ENCODE measurements at places on chromosomes 1 and 21.

- DNase-seq, result no peak
These were observed 109.1 kb upstream of the CDC42BPA start for GRCh38 chr1:227427411-227427810.

GRCh38 chr1:202228484-202229122, 35.0 kb downstream of the LGR6 start:
- no peak for DNase-seq

- DNase-seq, result no peak
These were observed 275.5 kb upstream of the PRMT6 start for GRCh38 chr1:106780806-106781569.

DNA sequence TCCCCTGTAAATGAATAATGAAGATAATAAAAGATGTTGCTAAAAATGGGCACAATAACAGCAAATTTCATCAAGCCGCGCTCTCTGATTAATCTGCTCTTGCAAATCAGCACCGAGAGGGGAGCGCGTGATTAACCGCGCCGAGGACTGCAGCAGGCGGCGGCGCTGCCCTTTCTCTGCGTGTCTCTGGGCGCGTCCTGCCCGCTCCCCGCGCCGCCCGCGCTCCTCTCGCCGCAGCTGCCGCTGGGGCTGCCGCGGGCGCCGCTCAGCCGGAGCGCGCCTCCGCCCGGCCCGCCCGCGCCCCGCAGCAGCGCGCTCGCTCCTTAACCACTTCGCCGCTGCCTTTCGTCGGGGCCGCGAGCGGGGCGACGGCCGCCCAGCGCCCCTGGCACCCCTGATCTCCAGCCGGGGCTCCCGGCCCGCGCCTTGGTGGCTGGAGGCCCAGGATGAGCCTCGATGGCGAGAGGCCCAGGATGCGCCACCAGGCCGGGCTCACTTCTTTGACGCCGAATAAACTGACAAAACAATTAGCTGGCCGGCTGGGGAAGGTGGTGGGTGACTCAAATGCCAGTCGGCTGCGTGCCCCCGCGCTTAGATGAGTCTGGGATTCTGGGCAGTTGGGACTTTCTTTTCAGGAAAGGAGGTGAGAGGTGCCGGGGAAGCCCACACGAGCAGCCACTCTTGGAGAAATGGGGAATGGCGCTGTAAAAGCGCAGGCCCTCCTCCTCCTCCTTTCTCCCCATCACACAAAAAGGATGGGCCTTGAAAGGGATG, 221.4 kb upstream of the PKN2 start:
- no peak for DNase-seq

- no peak for DNase-seq
These were observed 53.2 kb upstream of the B3GALNT2 start for GRCh38 chr1:235557495-235557894.

GRCh38 chr1:150236614-150237100, 745 bp upstream of the ANP32E start:
- no peak for DNase-seq

DNA sequence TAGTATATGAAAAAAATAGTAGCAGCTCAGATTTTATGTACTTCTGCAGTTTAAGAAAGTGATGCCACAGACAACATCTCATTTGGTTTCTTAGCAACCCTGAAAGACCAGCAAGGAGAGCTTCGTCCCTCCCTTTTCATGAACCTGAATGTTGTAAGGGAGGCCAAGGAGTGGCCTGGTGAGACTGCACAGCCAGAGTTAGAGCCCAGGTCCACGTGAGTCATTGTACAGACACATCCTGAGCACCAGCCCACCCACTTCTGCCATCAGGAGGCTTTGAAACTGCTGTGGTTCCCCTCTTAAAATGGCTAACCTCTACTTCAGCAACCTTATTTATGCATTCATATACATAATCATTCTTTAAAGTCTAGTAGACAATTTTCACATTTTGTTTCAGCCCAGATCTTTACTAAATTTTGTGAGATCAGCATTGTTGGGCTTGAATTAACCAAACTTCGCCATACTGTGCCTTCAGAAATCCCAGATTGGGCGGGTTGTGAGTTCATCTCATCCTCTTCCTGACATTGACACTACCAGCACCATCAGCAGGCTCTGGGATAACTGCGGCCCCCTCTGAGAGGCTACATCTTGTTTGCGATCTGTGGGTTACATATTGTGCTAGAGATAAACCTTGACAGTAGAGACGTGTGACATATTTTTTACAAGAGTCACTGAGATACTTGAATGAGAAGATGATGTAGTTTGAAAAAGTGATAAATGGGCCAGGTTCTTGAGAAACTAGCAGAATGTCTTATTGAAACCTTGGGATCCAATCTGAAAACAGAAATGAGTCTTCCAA, 106.7 kb downstream of the CAMTA1 start:
- DNase-seq, result no peak

DNA sequence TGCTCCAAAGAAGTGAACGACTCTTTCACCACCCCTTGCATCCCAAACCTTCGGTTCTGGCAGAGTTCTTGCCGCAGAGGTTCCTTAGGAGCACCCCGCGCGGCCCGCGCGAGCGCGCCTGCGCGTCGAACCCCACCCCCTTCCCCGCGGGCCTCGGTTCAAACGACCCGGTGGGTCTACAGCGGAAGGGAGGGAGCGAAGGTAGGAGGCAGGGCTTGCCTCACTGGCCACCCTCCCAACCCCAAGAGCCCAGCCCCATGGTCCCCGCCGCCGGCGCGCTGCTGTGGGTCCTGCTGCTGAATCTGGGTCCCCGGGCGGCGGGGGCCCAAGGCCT, at the start of gene C1orf56:
C1orf56 (plus strand) TSS at position 161 of the 334 bp plus-strand sequence; CDS start at position 258, 97 bp downstream.
- no peak for DNase-seq

GRCh38 chr1:151516031-151516511, 4.9 kb downstream of the CGN start:
- DNase-seq, result no peak

DNA sequence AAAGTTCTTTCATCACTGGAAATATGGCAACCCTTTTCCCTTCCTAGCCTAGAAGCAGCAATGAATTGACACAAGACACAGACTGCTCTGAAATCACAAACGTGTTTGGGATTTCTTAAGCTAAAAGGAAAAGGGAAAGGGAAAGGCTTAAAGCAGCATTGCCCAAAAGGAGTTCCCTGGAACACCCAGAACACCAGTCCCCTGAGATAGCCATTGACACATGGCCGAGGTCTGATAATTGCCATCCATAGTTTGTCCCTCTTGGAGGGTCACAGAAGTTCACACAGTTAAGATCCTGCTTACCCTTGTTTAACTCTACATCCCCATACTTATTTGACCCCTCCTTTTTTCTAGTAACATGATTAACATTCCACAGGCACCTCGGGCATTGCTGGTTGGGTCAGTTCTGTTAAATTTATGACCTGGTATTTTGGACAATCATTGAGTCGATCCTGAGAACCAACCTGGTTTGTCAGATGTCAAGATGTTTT, 72.9 kb downstream of the ZNF281 start:
- no peak for DNase-seq

DNA sequence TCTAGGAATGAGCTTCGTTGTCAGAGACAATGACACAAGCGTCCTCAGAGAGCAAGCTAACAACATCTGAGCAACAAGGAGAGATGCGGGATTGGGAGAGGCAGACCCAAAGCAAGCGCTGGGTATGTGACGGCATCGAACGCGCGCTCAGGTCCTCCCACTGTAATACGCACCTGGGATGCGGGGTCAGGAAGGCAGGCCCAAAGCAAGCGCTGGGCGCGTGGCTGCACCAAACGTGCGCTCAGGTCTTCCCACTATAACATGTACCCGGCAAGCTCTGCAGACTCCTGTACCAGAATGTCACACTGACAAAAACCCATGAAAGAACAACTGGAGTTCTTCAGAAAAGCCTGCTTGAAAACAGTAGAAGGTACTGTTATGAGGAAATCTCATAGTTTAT, 653.8 kb downstream of the SMYD3 start:
- DNase-seq, result no peak

- no peak for DNase-seq
These were observed 104.8 kb upstream of the GRIK1 start for GRCh38 chr21:30044447-30045064.

DNA sequence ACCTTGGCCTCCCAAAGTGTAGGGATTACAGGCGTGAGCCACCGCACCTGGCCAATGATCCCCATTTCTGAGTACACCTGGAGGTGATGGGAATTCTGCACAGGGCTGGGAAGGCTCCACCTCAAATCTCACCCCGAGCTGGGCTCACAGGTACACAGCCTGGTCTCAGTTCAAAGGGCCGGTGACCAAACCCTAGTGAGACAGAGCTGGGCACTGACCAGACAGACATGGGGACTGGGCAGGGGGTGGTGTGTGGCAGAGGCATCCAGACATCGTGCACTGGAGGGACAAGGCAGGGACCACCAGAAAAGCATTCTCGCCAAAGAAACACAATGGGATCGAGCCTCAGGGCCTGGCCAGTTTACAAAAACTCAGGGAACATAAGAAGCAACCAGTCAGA, 17.2 kb downstream of the LSS start:
- DNase-seq, result no peak
